ENCODE measurements at places on chromosomes 6 and 20.

- DNase-seq, result no peak
Measured at GRCh38 chr6:20024978-20025377, 187.3 kb downstream of the MBOAT1 start.

- DNase-seq, result no peak
Measured at GRCh38 chr6:85493389-85493788, 43.5 kb downstream of the NT5E start.

- DNase-seq, result no peak
Measured at GRCh38 chr6:31567531-31568370, 4.3 kb upstream of the LTA start.

DNA sequence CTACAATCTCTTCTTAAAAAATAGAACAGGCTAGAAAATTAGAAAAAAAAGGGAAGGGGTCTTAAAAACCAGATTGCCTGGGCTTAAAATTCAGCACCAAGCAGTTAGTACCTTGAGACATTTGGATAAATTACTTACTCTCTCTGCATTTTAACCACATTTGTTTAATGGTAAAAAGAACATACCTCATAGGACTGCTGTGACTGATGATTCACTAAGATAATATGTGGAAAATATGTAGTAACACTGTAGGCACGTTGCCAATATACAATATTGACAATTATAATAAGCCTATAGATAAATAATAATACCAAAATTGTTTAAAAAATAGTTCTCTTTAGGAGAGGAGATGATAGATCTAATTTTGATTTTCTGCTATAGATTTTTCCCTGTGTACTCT, 750.4 kb downstream of the TENT5A start:
- DNase-seq, result no peak

DNA sequence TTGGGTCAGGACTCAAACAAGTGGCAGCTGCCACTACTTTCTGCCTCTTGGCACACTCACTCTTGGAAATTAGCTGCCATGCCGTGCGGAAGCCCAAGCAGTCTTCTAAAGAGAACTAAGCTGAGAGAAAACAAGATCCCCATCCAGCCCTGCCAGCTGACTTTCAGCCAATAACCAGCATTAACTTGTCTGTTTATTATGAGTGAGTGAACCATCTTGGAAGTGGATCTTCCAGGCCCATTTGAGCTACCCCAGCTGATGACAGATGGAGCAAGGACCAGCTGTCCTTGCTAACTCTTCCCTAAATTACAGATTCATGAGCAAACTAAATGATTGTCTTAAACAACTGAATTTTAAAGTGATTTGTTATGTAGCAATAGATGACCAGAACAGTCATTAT, 73.9 kb upstream of the RBM24 start:
- no peak for DNase-seq

DNA sequence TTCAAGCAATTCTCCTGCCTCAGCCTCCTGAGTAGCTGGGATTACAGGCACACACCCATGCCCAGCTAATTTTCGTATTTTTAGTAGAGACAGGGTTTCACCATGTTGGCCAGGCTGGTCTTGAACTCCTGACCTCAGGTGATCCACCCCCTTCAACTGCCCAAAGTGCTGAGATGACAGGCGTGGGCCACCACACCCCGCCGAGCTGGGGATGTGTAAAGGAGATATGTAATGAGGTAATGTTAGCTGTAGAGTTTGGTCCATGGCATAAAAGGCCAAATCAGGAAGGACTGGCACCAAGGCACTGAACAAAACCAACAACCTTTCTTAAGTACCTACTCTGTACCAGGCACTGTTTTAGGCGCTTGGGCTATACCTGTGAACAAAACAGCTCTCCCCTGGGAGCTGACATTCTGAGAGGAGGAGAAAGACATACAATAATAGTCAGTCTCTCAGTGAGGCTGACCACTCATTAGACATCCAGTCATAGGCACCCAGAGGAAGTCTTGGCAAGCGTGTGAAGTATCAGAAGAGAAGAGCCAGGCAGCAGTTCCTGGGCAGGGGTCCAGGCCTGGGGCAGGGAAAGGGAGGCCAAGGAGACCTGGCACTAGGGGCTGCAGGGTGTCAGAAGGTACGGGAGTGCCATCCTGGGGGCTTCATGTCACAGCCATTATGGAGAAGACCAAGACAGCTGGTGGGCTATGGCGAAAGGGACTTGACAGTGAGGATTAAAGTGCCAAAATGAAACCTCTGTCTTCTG, 164.8 kb upstream of the DTNBP1 start:
- no peak for DNase-seq
